Hindlimb muscle (tissue), 1 donor: ENCODE measurements at places on chromosomes 1 and 21. TPM values are rescaled to one million over a fixed set of nuclear protein-coding genes. Genes with fewer than 3 reads are reported as not detected.

SLC45A1 gene
- 0.81 TPM for polyA plus RNA-seq

FMO4 gene
- 3.8 TPM for polyA plus RNA-seq

RYR2 gene
- polyA plus RNA-seq = 3.1 TPM

AMY2B gene
- polyA plus RNA-seq = 16.0 TPM

CLDN17 gene
- not detected for polyA plus RNA-seq

CATSPERE gene
- 0.93 TPM for polyA plus RNA-seq

ADGRL4 gene
- 19.2 TPM for polyA plus RNA-seq

S100A1 gene
- polyA plus RNA-seq = 11.6 TPM

PTPN22 gene
- polyA plus RNA-seq = 0.26 TPM

NFIA gene
- polyA plus RNA-seq = 32.9 TPM
